ENCODE measurements at places on chromosomes 3 and 15.

DNA sequence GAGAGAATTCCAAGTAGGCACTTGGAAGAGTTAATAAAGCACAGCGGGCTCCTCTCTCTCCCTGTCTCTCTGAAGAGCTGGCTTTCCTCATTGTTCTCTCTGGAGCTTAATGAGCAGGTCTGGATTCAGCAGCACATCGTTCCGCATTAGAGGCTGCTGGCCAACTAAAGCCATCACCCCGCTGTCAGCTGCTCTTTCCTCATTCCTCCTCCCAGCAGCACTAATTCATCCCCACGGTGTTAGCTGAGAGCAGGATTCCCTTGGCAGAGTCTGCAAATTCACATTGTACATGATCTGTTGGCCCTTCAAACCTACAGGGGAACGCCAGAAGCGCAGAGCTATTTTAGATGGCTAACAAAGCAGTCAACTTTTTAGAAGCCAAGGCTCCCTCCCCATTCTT is 44.2 kb downstream of the SGO1 start:
- no peak for DNase-seq

GRCh38 chr3:124780761-124781475 is 50.7 kb downstream of the UMPS start:
- DNase-seq: no peak

GRCh38 chr3:42734263-42734860 is 31.8 kb upstream of the HHATL start:
- no peak for DNase-seq

GRCh38 chr3:18725668-18726407 is 300.7 kb upstream of the SATB1 start:
- DNase-seq: no peak

DNA sequence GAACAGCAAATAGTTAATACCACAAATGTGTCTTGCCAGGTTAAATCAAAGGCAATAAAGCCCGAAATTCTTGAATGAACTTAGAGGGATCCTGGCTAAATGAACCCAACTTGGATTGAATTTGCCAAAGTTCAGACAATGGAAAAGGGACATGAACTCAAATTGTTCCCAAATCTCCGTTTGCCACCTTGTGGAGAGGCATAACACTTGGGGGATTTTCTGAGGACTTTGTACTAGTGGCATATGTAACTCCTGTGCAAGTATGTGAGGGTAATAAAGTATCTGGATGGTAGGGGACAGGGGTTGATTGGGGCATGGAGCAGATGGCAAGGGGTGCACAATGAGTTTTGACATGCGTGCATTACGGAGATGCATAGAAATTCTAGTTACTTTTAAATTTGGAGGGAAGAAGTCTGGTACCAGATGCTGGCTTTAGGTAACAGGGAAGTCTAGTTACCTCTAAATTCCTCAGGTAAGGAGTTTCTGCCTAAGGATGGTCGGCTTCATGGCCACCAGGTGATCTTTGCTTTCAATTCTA is 1.2 kb upstream of the TCAIM start:
- DNase-seq: no peak

GRCh38 chr15:48966595-48967301 is 3.0 kb upstream of the SHC4 start:
- no peak for DNase-seq

DNA sequence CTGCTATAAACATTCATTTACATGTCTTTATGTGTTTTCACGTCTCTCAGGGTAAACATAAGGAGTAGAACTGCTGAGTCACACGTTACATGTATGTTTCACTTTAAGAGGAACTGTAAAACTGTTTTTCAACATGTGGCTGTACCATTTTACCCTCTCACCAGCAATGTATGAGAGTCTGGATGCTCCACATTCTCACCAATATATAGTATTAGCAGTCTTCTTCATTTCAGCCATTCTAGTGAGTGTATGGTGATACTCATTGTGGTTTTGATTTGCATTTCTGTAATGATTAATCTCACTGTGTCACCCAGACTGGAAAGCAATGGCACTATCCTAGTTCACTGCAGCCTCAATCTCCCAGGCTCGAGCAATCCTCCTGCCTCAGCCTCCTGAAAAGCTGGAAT is 37.1 kb downstream of the PHC3 start:
- no peak for DNase-seq

DNA sequence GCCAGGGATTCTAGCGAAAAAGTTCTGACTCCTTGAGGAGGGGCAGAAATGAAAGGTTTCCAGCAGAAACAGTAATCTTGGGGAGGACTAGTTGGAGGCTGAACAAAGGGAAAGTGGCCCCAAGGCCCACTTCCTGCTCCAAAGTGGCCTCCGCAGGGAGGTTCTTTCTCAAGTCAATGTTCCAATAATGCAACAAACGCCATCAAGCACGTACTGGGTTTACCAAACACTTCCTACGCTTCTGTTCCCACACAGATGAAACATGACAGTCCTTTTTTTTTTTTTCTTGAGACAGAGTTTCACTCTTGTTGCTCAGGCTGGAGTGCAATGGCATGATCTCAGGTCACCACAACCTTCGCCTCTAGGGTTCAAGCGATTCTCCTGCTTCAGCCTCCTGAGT is 9.6 kb upstream of the RCCD1 start:
- no peak for DNase-seq

DNA sequence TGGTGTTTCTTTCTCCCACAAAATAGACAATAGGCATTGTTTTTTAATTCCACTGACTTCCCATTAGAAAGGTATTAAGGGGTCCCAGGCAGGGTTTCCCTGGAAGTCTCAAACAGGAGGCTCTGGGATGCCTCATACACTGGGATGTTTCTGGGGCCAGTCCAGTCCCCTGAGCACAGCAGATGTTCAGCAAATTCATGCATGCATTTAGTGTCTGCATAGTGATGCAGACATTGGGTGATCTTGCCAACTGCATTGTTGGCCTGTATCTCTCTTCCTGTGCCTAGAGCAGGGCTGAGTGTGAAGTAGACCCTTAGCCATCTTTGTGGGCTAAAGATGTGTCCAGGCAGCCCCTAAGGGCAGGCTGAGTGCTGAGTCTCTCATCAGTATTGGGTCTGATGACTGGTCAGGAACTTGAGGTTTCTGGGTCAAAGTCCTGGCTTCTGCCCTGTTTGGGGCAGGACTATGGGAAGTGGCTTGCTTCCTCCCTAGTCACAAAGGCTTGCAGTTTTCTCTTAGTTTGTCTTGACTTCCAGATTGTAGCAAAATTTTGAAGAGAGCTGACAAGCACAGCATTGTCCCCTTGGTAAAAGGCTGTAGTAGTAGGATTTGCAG is 56.5 kb downstream of the BSN start:
- DNase-seq: peak; percentile 24

GRCh38 chr15:26891448-26892181 is 24.8 kb downstream of the GABRA5 start:
- peak; percentile 36 for DNase-seq

DNA sequence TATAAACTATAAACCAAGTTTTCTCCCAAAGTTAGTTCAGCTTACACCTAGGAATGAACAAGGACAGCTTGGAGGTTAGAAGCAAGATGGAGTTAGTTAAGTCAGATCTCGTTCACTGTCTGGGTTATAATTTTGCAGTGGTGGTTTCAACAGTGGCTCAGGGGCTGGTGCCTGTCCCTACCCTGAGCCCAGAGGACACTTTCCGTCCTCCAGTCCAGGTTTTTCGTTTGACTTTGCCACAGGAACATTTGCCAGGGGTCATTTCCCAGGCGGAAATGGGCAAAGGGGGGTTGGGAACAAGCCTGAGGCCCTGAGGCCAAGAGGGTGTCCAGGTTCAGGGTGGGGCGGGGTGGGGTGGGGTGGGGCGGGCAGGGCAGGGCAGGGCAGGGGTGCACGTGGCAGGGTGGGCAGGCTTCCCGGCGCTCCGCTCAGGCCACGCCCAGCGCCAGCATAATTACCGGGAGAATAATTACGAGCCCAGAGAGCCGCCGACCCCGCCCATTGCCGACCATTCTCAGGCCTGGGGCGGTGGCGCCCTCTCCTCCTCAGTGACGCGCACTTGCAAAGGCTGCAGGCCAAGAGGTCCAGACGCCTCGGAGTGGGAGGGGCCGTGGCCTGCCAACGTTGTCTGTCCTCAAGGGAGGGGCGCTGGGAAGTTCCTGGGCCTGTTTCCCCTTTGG is 70.4 kb downstream of the KLF13 start:
- DNase-seq: peak; percentile 40

DNA sequence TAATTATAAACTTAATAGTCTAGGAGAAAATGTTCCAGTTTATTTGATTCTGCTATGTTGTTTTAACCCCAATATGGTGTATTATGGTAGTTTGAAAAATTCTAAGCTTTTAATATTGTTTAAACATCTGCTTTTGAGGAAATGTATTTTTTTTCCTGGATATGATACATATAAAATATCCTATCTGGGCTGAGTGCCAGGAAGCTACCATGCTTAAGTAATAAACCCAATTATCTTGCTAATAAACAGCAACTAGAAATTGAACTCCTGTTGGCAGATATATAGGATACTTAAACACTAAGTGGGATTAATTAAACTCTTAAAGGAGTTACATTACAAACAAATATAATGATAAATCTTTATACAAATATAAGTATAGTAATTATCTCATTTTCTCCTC is 293.7 kb upstream of the GRM7 start:
- DNase-seq: no peak

DNA sequence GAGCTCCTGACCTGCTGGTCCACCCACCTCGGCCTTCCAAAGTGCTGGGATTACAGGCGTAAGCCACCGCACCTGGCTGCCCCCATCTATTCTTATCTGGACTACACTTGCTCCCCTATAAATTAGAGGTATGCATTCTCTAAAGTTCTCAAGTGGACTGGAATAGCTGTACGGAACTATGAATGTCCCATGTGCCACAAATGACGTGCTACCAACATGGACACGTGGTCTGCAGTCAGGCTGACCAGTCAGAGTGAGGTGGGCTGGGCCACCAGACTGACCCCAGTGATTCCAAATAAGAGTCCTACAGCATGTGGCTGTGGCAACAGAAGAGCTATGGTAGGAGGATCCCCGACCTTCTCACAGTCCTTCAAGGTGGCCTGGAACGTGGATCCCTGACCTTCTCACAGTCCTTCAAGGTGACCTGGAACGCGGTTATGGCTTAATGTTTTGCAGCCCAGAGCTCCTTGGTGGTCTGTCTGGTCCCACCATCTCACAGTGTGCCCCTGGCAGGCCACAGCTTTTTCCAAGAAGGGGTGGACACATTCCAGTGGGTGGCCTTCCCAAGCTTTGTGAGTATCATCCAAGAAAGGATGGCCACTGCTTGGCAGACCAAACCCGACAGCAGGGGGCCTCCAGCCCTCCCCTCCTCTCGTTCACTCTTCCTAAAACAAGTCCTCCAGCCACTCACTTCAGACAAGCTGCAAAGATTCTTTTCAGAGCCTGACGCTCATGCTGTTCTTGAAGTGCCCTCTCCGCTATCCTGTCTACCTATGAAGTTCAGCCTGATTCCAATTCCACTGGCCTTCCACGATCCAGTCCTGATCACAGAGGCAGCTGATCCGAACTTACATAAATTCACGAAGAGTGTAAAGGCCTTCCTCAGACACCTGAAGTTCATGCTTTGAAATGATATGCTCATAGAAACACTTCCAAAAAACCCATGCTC is 4.4 kb downstream of the ADAMTS17 start:
- no peak for DNase-seq

GRCh38 chr3:167469381-167469780 is 4.5 kb downstream of the SERPINI2 start:
- no peak for DNase-seq

DNA sequence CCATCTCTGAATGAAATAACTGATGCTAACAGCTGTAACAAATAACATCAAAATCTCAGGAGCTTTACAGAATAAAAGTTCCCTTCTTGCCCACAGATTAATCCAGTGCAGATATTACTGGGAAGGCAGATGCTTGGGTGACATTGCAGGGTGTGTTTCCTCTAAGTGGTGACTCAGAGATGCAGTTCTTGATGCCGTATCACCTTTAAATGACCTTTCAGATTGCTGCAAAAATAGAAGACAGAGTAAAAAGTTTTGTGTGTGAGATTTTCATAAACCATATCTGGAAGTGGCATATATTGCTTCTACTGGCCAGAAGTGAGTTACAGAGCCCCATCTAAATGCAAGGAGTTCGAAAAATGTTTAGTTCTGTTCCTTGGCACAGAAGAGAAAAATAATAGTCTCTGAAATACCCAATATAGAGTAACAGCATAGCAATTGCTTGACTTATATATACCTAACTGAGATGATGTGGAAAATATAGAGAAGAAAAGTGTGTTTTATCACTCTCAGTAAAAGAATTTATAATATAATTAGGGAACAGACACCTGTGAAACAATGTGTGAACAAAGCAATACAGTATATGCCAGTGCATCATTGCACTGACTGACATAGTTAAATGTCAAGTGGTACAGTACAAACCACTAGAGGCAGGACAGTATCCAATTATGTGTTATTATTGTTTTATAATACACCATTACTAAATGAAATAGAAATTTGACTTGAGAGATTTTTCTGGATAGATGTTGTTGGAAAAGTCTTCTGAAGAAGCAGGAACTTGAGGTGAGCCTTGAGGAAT is 430.7 kb upstream of the CBLB start:
- no peak for DNase-seq

DNA sequence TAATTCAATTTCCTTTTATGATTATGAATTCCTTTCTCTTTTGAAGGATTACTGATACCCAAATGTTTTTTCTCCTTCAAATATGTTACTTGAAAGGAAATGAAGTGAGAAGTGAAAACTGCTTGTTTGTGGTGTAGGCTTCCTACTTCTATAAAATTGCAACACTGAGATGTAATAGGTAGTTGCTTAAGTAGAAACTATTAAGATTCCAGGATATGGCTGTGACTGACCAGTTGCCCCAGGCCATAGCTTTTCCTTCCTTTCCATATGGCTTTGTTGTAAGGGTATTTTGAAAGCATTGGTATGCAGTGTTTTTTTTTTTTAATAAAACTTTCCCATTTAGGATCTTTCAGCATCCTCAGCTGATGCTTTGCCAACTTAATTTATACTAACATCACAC is 28.5 kb downstream of the DNAJC13 start:
- no peak for DNase-seq

- DNase-seq: peak; percentile 32
Observed at GRCh38 chr15:77966540-77967234, 110.8 kb downstream of the TBC1D2B start.

GRCh38 chr3:22443571-22444233 is 692.7 kb upstream of the ZNF385D start:
- no peak for DNase-seq

DNA sequence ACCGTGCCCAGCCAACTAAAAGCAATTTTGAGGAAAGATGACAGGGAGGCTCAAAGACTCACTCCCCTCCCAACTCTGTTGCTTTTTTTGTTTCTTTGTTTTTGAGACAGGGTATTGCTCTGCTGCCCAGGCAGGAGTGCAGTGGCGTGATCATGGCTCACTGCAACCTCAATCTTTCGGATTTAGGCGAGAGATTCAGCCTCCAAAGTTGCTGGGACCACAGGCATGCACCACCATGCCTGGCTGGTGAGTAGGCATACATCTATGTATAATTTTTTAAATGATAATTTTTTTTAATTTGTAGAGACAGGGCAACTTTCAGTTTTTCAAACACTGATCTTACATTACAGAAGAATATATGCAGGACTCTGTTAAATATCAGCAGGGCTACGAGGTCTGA is 15.8 kb upstream of the THUMPD3 start:
- DNase-seq: no peak

DNA sequence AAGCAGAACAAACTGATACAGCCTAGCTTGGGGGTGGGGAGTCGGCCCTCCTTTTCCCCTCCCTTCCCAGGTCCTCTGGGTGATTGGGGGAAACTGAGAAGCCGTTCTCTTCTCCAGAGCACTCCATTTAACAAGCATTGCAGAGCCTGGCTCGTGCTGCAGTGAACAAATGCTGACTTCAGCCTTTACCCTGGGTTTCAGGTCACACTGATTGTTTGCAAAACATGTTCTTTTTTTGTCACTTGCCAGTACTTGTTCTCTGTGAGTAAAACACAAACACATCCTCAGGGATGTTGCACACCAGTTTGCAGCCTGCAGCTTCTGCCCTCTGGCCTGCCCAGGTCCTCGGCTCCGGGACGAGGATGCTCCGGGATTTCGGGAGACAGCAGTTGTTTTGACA is 132.8 kb downstream of the PGPEP1L start:
- DNase-seq: no peak
